ENCODE measurements at places on chromosomes 4 and X.
A peak's percentile ranks its signal among the peaks of the same experiment; 100 is the strongest.

GRCh38 chr4:39700554-39700953 is 2.6 kb downstream of the UBE2K start:
- no peak for DNase-seq

- no peak for DNase-seq
Observed at GRCh38 chr4:76203541-76203940, 10.1 kb downstream of the SCARB2 start.

DNA sequence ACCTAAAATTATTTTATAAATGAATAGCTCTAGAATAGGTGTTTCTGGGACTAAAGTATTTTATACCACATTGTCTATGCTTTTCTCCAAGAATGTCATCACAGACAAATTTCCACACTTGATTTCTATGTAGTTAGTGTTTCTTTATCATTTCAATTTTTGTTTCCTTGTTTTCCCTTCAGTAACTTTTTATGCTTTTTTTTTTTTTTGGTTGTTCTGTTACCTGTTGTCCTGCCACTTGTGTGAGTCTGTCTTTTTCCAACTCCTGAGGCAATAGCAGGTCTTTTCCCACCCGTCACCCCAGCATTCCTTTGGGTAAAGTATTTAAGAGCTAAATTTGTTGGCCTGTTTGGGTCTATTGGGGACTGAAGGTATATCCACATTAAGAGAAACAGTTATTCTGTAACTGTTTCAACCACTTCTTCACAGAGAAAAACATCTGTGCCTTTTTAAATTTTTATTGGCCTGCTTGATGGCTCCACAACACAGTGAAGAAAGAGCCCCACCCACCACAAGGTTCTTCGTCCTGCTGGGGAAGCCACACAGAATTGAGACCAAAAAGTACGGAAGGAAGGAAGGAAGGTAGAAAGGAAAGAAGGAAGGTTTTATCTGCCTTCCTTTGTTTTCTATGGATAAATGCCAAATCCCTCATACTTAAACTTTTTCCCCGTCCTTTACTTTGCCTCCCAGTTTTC is 17.7 kb upstream of the GPC3 start:
- DNase-seq: no peak

DNA sequence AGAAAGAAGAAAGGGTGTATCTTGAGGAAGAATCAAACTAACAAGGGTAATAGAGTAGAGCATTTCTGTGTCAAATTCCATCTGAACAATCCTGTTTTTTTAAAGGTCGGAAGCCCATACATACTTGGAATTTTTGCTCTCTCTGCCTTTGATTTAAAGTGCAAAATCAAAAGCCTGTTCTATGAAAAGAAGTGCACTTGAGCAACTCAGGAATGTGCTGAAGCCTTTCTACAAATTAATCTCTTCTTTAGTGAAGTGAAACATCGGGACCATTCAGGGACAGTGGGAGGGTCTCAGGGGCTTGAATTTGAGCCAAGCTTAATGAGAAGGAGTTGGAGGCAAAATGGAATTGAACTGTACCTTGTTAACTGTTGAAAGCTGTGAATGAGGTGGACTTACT is 1008.5 kb upstream of the LCORL start:
- DNase-seq: peak; percentile 47

DNA sequence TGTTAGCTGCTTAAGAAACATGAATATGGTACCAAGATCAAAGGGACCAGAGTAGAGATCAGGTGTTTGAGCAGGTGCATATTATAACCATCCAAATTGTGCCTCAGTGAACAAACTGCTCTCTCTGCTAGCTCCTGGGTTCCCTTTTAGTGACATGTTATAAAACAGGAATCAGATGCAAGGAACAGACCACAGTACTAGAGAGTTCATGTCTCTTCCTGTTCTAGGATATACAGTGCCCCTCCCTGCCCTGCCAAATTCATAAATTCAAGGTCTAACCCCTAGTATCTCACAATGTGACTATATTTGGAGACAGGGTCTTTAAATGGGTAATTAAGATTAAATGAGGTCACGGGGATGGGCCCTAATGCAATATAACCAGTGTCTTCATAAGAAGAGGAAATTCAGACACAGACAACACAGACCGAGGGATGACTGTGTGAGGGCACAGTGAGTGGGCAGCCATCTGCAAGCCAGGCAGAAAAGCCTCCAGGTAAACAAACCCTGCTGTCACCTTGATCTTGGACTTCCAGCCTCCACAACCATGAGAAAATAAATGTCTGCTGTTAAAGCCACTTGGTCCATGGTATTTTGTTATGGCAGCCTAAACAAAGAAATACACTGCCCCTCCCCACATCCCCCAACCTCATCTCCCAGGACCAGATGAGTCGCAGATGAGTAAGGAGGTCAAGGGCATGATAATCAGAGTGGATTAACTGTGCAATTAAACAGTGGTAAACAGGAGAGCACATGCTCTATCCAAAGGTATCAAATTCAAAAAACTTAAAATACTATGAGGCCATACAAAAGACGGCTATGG is 82.5 kb downstream of the RBM47 start:
- no peak for DNase-seq

DNA sequence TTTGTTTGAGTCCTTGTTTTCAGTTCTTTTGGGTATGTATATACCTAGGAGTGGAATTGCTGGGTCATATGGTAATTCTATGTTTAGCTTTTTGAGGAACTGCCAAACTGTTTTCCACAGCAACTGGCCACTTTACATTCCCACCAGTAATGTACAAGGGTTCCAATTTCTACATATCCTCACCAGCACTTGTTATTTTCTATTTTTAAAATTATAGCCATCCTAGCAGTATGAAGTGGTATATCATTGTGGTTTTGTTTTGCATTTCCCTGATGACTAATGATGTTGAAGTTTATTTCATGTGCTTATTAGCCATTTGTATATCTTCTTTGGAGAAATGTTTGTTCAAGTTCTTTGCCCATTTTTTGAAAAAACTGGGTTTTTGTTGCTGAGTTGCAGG is 39.6 kb downstream of the TMEM164 start:
- peak; percentile 7 for DNase-seq

DNA sequence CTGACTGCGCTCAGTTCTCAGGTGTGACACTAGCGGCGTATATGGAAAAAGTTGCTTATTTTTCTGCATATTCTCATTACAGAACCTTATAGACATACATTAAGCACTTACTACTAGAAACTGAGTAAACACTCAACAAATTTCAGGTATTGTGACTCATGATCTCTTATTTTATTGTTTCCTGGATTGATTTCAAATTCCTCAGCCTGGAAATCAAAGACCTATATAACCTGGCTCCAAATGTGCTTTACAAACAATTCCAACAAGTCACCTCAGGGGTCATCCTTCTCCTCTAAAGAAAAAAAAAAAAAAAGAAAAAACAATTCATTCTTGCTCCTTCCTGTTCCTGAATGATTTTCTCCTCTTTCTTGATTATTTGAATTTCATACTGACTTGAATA is 152.3 kb downstream of the ADAM29 start:
- DNase-seq: no peak

GRCh38 chr4:157898836-157899605 is 273.8 kb downstream of the GASK1B start:
- peak; percentile 9 for DNase-seq

DNA sequence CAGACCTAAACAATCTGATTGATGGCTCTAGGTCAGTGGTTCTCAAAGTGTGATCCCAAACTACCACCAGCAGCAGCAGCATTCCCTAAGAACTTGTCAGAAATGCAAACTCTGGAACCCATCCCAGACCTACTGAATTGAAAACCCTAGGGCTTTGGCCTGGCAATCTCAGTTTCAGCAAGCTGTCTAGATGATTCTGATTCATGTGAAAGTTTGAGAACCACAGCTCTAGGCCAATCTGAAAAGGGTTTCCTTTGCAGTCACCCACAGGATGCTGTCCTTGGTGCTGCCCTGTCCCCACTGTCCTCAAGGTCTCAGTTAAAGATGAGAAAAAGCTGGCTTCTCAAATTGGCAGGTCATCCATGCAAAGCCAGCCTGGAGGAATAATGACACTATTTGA is 34.8 kb downstream of the SMPX start:
- DNase-seq: peak; percentile 73

DNA sequence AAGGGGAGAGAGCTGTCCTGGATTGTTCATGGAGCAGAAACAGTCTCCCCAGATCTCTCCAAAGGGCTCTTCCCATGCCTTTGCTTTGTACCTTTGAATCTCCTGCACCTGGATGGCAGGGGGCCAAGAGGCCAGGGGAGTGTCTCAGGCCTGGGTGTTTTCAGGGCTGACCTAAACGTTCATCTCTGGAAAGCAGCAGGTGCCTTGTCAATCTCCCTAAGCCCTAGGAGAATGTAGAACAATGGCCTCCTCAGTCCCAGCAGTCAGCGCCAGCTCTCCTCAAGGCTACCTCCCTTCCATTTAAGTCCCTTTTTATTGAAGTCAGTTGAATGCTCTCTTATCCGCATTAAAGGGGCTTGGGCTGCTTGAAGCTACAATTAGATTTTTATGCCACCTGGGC is 31.2 kb upstream of the NSUN7 start:
- no peak for DNase-seq

- DNase-seq: no peak
Observed at GRCh38 chr4:72951628-72952027, 117.9 kb downstream of the COX18 start.

DNA sequence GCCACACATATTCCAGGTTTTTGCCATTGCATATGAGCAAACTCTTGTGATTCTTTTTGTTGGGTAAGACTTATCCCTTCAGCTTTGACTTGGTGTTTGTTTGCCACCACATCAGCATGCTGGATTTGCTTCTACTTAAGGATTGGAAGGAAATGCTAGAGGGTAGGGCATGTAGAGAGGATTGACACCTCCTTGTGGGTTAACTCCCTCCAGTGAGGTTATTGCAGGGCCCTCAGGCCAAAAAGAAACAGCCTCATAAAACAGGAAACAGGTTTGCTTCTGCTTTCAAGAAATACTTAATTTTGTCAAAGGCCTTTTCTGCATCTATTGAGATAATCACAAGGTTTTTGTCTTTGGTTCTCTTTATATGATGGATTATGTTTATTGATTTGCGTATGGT is 15.2 kb upstream of the INPP4B start:
- no peak for DNase-seq

DNA sequence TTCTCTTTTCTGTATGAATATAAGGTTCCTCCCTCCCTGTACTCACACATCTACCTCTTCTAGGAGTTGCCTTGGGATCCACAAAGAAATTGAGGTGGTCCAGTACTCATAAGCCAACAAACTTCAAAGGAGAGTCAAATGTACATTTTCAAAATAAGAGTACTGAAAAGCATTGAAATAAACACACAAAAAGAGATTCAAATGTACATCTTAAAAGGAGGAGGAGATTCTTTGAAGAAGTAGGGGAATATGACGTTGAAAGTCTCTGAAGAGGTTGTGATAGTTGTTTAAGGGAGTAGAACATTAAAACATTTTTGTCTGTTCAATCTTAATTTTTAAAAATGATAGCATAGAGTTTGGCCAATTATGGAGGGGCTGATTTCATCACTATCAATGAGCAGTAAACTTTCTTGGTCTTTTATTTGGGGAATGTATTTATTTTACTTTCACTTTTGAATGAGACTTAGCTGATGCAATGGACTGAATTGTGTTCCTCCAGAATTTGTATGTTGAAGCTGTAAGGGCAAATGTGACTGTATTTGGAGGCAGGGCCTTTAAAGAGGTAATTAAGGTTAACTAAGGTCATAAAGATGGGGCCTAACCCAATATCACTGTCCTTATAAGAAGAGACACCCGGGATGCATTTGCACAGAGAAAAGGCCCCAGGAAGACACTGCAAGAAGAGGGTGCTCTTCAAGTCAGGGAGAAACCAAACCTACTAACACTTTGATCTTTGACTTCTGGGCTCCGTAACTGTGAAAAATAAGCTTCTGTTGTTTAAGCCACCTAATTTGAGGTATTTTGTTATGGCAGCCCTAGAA is 226.3 kb upstream of the PGRMC2 start:
- DNase-seq: peak; percentile 72

DNA sequence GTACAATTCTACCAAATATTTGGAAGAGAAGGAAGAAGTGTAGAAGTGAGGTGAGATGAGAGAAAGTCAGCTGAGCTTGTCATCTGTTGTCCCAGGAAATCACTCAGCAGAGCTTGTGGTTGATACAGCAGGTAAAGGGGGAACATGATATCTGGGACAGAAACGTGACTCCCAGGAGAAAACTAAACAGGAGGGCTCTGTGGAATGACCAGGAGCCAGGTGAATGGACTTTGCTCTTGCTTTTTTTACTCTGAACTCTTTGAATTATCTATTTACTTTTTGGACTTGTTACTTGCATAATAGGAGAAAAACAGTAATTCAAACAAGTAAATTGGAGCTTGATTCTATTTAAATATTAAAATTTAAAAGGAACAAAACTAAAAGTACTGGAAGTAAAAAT is 555.6 kb upstream of the FRG1 start:
- DNase-seq: no peak

DNA sequence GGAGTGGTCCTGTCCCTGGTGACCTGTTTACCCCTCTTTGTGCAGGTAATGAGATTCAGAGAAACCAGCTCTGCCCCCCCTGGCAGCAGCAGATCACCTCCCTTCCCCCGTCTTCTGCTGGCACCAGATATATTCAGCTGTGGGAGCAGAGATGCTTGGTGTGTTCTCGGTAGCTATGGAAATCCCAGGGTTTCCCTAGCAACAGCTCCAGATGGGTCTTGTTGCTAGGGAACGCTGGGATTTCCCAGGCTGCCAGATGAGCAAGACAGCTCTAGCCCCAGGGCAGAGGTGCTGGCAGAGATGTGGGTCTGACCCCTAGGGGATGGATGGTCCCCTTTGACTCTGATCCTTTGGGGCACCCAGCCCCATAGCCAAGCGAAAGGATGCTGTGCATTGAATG is 20.2 kb downstream of the CETN2 start:
- no peak for DNase-seq

GRCh38 chr4:88697141-88697540 is 488 bp downstream of the NAP1L5 start:
- peak; percentile 18 for DNase-seq

GRCh38 chr4:179607003-179607402 is 2164.8 kb upstream of the AGA start:
- no peak for DNase-seq

GRCh38 chr4:68209003-68209402 is 36.5 kb downstream of the TMPRSS11B start:
- no peak for DNase-seq

DNA sequence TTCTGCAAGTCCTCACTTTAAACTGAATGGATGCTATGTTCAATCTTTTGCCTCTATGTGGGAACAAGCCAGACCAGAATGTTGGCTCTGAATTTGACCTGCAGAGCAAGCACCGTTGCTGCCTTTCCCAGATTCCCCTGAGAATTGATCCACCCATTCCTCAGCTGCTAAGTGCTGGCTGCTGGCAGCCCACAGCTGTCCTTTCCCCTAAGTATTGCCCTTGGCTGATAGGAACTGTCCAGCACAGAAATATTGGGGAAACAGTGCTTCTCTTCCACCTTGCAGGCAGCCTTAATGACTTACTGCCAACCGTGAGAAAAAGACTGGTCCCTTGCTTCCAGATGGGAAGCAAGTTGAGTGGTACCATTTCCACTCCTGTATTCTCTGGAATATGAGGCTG is 475.9 kb downstream of the PDHA2 start:
- DNase-seq: peak; percentile 0

- DNase-seq: no peak
Observed at GRCh38 chrX:21490341-21490740, 116.1 kb downstream of the CNKSR2 start.

- peak; percentile 16 for DNase-seq
Observed at GRCh38 chr4:144189121-144189520, 48.6 kb upstream of the GYPA start.

GRCh38 chrX:110170029-110170428 is 147.9 kb downstream of the AMMECR1 start:
- no peak for DNase-seq
